ENCODE measurements at places on chromosomes 16 and 17.

GRCh38 chr17:44904001-44904984 lies 5.0 kb upstream of the EFTUD2 start:
- no peak for DNase-seq

DNA sequence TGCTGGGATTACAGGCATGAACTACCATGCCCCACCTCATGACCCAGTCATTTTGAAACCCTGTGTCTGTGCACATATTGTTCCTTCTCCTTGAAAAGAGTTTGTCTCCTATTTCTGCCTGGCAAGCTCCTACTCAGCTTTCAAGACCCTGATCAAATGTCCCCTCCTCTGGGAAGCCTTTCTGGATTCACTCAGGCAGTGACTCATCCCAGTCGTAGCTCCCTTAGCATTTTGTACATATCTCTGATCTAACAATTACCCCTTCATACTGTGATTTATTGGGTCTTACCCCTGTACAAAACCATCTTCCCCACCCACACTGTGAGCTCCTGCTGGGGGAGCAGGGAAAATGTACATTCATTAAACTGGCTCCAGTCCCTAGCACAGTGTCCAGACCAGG lies 18.1 kb upstream of the ABCC12 start:
- no peak for DNase-seq

GRCh38 chr16:65313936-65314626 lies 192.2 kb upstream of the CDH11 start:
- no peak for DNase-seq

GRCh38 chr16:13957197-13958078 lies 37.5 kb downstream of the ERCC4 start:
- DNase-seq, result peak; percentile 74

DNA sequence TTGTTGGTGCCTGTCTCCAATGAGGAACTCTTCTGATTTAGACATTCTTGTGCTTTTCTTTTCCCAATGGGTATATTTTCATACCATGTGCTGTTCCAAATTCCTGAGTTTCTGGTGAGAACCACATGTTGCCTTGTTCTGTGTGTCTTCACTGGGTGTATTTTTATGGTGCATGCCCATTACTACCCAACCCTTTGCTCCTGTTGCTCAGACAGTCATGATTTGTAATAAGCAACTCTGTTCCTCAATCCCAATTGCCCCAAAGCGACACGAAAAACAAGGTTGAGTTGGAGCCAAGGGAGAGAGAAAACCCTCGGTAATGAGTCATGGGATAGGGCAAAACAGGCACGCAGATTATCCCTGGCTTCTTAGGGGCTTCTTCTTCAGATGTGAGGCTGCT lies 101.8 kb downstream of the ABCA8 start:
- DNase-seq, result no peak

GRCh38 chr17:30395398-30396022 lies 16.8 kb downstream of the CPD start:
- no peak for DNase-seq

DNA sequence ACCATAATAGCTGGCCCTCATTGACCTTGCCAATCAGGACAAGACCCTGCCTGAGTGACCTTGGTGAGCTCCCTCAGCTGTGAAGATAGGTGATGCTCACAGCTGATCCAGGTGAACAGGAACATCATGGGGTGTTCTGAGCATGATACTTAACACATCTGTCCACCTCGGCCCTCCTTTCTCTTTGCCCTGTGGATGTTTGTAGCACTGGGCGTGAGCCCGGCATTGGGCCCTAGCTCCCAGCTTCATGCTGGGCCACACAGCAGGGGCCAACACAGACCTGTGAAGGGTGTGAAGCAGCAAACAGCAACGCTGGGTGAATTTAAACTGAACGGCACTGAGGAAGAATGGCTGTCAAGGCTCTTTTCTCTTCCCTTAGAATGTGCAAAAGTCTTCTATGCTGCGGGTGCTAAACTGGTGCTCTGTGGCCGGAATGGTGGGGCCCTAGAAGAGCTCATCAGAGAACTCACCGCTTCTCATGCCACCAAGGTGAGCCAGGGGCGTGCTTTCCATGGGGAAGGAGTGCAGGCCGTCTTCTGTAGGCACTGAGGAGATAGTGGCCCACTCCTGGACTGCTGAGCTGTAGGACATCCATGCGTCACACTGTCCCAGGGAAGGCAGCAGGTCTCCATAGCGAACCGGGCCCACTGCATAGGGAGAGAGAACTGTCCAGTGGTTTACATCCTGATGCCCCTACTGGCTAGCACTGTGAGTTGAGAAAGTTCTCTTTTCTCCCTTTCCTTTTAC lies 35.9 kb downstream of the TMEM11 start:
- DNase-seq, result no peak

DNA sequence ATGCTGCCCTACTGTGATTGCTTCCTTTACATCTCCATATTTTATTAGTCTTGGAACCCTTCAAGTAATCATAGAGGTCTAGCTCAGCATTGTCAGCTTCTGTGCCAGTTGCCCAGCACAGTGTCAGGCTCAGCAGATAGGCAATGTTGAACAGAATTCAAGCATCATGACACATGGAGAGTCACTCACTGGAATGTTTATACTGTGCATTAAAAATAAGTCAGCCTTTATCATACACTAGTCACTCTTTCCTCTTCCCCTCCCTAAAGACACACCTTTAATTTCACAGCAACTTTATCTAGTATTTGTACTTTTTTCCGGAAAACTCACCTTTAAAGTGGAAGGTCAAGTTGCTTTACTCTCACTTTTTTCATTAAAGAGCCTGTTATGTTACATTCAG lies 253.8 kb upstream of the CDH11 start:
- DNase-seq, result no peak

- no peak for DNase-seq
Observed at GRCh38 chr16:58276346-58276951, 18.4 kb downstream of the PRSS54 start.

DNA sequence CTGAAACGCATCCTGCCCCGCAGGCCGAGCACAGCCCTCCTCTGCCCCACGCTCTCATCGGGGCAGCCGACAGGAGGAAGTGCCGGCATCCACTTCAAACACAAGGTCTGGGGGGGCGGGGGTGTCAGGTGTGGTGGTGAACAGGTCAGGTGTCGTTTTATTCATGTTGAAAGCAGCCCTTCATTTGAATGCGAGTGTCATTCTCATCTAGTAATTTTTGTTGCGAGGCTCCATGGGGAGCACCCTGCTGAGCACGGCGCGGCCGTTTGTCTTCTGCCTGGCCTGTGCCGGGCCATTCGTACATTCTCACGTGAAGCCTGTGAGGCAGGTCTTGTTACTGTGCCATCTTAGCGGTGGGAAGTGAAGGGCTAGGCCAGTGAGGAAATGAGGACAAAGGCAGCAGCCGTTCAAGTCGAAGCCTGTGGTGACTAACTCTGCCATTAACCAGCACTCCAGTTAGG lies 1.9 kb downstream of the ACSF3 start:
- no peak for DNase-seq

All from ureter (tissue), 1 donor.